ENCODE measurements at places on chromosomes 6 and 20. TPM values are rescaled to one million over a fixed set of nuclear protein-coding genes. Genes with fewer than 3 reads are reported as not detected.
A peak's percentile ranks its signal among the peaks of the same experiment; 100 is the strongest.

DNA sequence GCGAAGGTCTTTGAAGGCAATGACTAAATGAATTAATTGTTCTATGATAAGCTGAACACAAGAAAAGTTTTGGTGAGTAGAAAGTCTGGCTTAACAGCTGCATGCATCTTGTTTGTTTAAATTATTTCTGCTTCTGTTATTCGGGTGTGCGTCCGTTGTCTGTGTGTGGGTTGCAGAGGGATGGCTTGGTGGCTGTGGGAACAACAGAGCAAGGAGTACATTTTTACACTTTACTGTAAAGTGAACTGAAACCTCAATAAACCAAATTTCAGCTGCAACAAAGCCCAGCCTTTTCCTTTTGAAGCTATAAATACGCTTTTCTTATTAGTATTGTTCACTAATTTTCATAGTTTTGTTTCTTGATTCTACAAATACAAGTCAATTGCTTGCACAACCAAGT, 3.5 kb upstream of the LAMP5 start:
- DNase-seq: no peak

The SCRT2 gene
- total RNA-seq: not detected

- DNase-seq: no peak
Measured at GRCh38 chr6:43120101-43120763, 44.1 kb downstream of the PTK7 start.

DNA sequence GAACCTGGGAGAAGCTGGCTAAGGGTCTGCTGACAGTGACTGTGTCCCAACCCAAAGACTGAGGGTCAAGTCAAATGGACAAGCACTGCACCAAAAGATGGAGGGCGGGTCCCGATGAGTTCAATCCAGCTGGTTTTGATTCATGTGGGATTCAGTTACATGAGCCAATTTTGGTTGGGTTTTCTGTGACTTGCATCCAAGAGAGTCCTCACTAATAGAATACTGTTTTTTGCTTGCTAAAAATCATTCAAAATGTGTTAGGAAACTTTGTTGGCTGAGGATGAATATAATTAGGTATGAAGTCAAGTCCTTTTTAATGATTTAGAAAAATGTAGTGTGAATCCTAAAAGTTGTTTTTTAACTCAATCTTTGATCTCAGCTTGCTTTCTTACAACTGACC, 323.8 kb upstream of the NOX3 start:
- no peak for DNase-seq

The VSX1 gene
- not detected for total RNA-seq

DNA sequence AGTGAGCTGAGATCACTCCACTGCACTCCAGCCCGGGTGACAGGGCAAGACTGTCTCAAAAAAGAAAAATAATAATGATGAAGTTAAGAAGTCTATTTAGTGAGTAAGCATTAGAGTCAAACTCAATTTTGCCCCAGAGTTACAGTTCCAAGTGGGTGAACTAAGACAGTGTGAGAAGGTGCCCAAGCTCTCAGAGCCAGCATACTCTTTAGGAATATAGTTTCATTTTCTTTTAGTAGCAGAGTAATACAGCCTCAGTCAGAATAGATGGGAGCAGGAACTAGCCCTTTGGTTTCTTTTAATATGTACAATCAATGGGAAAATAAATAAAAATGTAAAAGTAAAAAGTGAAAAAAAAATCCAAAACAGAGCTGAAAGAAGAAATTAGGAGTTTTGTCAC, 87.0 kb upstream of the ADGRF1 start:
- no peak for DNase-seq

GRCh38 chr6:75524322-75524972, 30.8 kb upstream of the FILIP1 start:
- peak; percentile 17 for DNase-seq

DNA sequence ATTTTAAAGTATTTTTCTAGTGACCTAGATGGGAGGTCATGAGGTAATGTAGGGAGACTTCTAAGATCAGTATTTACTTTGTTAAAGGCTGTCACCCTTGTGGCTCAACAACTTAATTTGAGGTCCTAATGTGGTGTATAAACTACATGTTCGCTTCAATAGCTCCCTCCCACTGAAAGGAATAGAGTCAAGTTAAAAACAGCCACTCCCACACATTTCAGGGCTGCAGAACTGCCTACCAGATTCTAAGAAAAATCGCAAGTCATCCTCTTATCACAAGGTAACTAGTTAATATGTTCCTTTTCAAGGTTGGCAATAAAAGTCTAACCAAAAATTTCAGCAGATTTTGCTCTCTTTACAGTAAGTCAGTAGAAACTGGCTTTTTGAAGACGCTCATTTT, 15.1 kb downstream of the GSTA1 start:
- DNase-seq: no peak

The MLN gene
- not detected for total RNA-seq

DNA sequence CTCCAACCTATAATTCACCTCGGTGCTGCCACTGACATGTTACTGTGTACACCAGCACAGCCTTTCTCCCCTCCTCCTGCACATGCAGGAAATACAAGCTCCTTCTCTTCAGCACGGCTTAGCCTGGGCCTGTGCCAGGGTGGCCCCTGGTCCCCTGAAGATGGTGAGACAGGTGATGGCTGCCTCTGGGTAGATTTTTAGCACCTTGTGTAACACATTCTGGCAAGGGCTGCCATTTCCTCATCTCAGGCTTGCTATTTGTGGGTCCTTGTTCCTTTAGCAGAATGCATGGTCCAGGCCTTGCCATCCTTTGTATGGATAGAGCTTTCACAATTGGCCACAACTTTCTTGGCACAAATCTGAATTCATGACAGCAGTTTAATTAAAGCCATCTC, 151.3 kb downstream of the CDC5L start:
- DNase-seq: no peak

GRCh38 chr6:134317471-134318131, at the start of gene SGK1:
Gene SGK1, minus strand, starts transcription at chr6:134318112. Its CDS starts 652 bp downstream, at chr6:134317460.
- no peak for DNase-seq

- DNase-seq: no peak
Measured at GRCh38 chr6:107703606-107704005, 120.5 kb downstream of the SCML4 start.

- no peak for DNase-seq
Measured at GRCh38 chr6:32679492-32679891, 13.0 kb upstream of the HLA-DQB1 start.

- peak; percentile 3 for DNase-seq
Measured at GRCh38 chr6:3535033-3535775, 78.4 kb upstream of the SLC22A23 start.

- DNase-seq: no peak
Measured at GRCh38 chr6:4665489-4666417, 110.5 kb upstream of the CDYL start.

GRCh38 chr6:111381123-111381522, 101.9 kb downstream of the REV3L start:
- no peak for DNase-seq

The EEF1A2 gene
- 56.3 TPM for total RNA-seq

The GHRH gene
- total RNA-seq: not detected

GRCh38 chr20:57513199-57513598, 11.7 kb downstream of the CTCFL start:
- no peak for DNase-seq

GRCh38 chr20:40268321-40269075, 420.5 kb downstream of the MAFB start:
- no peak for DNase-seq

DNA sequence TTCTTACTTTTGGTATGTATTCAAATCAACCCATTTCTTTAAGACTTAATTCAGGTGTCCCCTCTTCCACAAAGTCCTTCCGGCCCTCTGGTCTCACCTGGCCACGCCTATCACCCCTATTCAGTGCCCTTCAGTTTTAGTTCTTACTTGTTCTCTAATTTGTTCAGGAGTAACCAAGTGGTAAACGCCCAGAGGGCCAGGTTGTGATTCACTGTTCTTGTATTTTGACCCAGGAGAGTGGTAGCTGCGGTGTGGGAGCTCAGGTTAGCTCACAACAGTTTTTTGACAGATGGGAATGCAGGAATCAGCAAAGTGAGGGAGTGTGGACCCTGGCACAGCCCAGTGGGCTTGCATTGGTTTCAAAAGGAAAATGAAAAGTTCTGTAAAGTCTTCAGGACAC, 81.7 kb upstream of the RIPOR2 start:
- no peak for DNase-seq

The OR2B6 gene
- total RNA-seq: not detected

- no peak for DNase-seq
Measured at GRCh38 chr20:51934301-51935002, 132.1 kb upstream of the SALL4 start.

- DNase-seq: peak; percentile 54
Measured at GRCh38 chr6:31901415-31901952, 402 bp downstream of the ZBTB12 start.

GRCh38 chr6:10369896-10370295, 45.0 kb downstream of the TFAP2A start:
- DNase-seq: no peak

The AIF1 gene
- total RNA-seq: 26.8 TPM

- no peak for DNase-seq
Measured at GRCh38 chr6:97915537-97915936, 632.5 kb upstream of the MMS22L start.

DNA sequence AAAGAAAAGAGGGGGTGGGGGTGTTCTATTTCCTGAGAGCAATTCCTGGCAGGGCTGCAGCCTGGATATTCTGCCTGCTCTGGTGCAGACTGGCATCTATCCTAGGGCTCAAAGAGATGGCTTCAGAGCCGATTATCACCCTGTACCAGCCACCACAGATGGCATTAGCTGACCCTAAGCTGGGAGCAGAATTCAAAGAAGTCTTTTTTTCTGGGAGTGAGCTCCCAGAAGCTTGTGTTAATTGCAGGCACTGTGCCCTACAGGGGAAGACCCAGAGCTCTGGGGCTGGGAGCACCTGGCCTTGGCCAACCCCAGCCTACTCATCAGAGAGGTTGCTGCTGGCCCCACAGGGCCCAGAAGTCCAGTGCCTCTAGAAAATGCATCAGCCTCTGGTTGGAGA, 85.9 kb downstream of the PXDC1 start:
- no peak for DNase-seq

The GID8 gene
- total RNA-seq: 32.9 TPM

The TAP2 gene
- 40.4 TPM for total RNA-seq

DNA sequence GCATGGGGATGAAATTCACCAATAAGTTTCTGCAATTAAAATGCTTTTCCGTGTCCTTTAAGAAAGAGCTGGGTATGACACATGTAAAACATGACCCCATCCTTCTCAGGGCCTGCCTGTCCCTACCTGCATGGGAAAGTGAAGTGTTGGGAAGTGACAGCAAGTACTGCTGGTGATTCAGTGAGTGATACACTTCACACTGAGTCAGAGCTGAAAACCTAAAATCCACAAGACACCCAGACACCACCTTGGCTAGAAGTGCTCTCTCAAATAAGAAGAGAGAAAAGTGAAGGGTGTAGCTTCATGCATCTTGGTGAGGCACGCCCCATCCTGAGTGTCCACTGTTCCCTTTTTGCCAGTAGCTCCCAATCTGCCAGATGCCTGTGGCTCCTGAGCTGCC, 3.3 kb downstream of the RAB22A start:
- no peak for DNase-seq

- DNase-seq: no peak
Measured at GRCh38 chr6:6320901-6321300, 439 bp upstream of the F13A1 start.

- no peak for DNase-seq
Measured at GRCh38 chr6:72424476-72424875, 197.4 kb upstream of the KCNQ5 start.
